ENCODE measurements at places on chromosomes 4 and X. TPM values are rescaled to one million over a fixed set of nuclear protein-coding genes. Genes with fewer than 3 reads are reported as not detected.

DNA sequence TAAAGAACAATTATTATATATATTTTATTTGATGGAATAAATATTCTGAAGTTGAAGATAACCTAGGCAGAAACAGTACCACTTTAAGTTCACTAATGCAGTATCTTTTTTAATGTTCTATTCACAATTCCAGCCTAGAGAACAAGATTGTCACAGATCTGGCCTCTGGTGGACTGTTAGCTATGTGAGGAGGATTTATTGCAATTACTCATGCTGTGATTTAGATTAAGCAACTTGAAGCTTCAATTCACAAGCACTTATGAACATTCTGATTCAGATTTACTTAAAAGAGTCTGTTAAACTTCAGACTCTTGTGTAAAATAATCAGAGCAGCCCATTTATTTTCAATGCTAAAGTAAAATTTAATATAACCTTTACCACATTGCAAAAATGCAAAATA is 1489.8 kb downstream of the STIM2 start:
- peak; percentile 7 for DNase-seq

Gene AREG
- not detected for total RNA-seq

Gene PRSS48
- total RNA-seq = not detected

Gene SLC10A4
- total RNA-seq = not detected

DNA sequence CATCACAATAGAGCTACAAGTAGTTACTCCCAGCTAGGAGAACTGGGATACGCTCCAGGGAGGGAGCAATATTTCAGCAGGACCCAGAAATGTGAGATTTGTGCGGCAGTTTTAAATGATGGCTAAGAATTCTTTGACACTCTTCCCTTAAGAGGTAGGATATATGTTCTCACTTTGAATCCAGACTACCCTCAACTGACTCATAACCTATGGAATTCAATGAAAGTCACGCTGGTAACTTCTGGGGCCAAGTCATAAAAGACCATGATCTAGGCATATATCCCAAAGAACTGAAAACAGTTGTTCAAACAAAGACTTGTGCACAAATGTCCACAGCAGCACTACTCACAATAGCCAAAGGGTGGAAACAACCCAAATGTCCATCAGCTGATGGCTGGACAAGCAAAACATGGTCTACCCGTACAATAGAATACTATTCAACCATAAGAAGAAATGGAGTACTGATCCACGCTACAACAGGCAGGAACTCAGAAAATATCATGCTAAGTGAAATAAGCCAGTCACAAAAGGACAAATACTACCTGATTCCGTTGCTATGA is 10.5 kb downstream of the CD99L2 start:
- no peak for DNase-seq

Gene TBX22
- not detected for total RNA-seq
